Neural crest cell (in vitro differentiated cells): ENCODE measurements at places on chromosomes 16 and 17.

DNA sequence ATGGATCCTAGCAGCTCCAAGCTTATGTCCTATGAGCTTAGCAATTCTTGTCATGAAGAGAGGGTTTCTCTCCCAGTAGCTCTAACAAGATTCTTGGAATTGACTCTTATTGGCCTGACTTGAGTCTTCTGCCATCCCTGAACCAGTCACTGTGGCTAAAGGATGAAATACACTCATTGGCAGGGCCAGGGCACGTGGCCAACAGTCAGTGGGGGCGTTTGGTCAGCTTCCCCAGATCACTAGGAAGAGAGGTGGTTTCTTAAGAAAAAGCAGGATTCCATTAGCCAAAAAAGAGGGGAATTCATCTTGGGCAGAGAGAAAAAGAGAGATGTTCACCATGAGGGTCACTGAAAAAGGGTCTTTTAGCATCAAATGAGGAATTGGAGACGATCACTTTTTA, 363.2 kb downstream of the SNX29 start:
- no peak for DNase-seq

DNA sequence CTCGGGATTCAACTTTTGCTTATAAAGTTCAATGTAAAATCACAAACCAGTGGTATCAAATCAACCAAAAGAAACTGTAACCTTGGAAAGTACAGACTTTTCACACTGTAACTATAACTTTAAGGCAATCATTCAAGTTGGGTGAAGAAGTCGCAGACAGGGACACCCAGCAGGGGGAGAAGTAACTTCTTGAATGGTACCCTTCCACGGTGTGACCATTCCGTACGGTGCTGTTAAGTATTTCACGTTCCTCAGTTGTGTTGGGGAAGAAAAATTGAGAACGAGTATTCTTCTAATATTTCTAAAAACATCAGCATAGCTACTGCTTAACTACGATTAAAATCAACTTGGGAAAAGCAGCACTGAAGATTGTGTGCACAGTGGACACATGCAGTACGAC, 55.8 kb downstream of the MYH10 start:
- no peak for DNase-seq

GRCh38 chr17:4407216-4407615, 26.5 kb upstream of the SPNS3 start:
- DNase-seq, result no peak

DNA sequence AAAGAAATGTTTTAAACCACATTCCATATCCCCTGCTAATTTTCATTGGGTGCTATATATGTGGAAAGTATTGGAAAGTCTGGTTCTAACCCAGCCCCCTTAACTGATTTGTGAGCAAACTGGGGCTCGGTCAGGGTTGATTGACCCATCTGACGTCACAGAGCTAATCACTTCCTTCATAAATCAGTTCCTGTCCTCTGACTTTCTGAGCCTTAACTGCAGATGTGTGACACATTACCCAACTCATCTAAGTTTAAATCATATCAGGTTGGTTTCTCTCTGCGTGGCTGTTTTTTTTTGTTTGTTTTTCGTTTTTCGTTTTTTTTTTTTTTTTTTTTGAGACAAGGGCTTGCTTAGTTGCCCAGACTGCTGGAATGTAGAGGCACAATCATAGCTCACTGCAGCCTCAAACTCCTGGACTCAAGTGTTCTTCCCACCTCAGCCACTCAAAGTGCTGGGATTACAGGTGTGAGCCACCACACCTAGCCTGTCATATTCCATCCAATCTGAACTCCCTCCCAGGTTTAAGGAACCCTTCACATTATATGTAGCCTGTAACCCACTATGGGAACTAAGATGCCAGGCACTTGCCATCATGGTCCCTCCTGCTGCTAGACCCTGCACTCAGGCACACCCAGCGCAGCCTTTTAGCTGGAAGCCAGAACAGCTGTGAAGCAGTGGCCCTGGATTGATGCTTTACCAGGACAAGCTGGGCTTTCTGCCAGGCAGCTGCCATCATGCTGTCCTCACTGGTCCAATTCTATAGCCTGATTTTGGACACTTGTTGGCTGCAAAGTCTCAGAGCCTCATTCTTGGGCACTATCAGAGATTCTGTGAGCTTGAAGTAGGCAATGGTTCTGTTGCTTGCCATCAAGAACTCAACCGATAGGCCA, 6.9 kb upstream of the BPTF start:
- DNase-seq, result no peak

DNA sequence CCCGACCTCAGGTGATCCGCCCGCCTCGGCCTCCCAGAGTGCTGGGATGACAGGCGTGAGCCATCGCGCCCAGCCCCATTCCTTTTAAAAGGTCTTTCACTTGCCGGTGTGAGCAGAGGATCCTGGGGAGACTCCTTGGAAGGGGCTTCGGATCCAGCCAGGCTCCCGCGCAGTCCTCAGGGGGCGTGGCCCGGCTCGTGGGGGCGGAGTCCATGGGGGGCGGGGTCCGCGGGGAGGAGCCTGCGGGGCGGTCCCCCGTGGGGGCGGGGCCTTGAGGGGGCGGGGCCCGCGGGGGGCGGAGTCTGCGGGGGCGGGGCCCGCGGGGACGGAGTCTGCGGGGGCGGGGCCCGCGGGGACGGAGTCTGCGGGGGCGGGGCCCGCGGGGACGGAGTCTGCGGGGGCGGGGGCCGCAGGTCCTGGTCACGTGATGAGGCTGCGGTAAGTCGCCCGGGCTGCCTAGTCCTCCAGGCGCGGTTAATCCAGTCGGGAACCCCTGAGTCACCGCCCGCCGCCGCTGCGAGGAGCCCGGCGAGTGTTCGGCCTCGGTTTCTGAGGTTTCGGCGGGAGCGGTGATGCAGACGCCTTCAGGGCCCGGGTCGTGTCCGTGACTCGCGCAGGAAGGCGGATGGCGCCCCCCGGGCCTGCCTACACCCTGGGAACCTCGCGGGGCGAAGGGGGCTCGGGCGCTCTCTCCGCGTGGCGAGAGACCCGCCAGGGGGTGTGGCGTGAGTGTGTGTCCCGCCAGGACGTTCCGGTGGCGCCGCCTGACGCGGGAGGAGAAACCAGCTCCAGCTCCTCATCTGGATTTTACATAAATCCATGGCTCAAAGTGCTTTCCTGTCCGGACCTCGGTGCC, 23.6 kb upstream of the ABR start:
- DNase-seq, result peak; percentile 74
